A549 (cell line): ENCODE measurements at places on chromosomes 6 and 20.
A peak's percentile ranks its signal among the peaks of the same experiment; 100 is the strongest.

GRCh38 chr6:133609415-133610226, 279.3 kb upstream of the TCF21 start:
- DNase-seq, result peak; percentile 100

DNA sequence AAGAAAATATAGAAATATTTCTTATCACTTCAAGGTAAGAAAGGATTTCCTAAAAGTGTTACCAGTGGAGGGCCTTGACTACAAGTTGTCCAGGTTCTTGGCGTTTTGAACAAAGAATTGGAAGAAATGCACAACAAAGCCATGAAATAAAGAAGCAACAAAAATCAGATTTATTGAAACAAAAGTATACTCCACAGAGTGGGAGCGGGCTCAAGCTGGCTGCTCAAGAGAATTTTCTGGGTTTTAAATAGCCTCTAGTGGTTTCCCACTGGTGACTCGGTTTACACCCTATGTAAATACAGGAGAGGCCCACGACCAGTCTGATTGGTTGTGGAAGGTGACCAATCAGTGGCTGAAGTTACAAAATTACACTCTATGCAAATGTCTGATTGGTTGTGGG, 64.2 kb downstream of the SAMD3 start:
- no peak for DNase-seq

GRCh38 chr6:164345806-164346496, 931.4 kb downstream of the QKI start:
- DNase-seq, result no peak

DNA sequence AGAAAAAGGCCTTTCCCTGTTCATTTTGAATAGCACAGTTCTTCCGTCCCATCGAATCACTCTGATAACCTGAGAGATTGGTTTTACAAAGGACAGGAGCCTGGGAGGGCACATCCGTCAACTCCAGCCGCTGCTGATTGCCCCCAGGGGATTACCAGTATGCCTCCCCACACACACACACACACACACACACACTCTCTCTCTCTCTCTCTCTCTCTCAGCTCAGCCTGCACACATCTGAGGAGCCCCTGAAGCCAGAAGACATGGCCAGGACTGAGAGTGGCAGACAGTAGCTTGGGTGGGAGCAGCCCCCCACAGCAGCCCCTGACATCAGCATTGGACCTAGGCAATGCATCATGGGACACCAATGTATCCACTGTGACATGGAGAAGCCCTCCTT, 13.2 kb upstream of the CDH4 start:
- no peak for DNase-seq

GRCh38 chr20:49867453-49868215, 47.7 kb downstream of the SPATA2 start:
- no peak for DNase-seq

- DNase-seq, result no peak
Observed at GRCh38 chr6:152573762-152574161, 63.4 kb downstream of the SYNE1 start.

GRCh38 chr6:39530201-39530759, 194.9 kb downstream of the KIF6 start:
- DNase-seq, result no peak

GRCh38 chr6:118100717-118101116, 193.7 kb downstream of the SLC35F1 start:
- no peak for DNase-seq

- DNase-seq, result peak; percentile 17
Observed at GRCh38 chr6:42702200-42702599, 20.2 kb downstream of the PRPH2 start.

- peak; percentile 3 for DNase-seq
Observed at GRCh38 chr6:32298632-32299336, 72.9 kb downstream of the TSBP1 start.

DNA sequence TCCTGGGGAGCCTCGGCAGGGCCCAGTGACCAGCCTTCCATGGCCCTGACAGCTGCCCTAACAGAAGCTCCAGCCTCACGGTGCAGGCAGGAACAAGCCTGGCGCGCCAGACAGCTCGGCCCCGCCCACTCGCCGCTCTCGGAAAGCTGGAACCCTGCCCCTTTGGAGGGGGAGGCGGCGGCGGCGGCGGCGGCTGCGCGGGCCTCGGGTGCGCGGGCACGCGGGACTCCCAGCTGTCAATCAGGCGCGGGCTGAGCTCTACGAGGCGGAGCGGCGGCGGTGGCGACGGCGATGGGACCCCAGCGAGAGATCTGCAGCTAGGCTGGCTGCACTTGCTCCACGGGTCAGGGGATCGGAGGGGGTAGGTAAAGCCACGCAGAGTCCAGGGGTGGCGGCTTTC, at the start of gene NRSN1:
NRSN1 (plus strand) TSS at position 236 of the 400 bp plus-strand sequence. CDS start 8,113 bp downstream, outside the sequence.
- no peak for DNase-seq

- peak; percentile 42 for DNase-seq
Observed at GRCh38 chr6:150894935-150895552, 29.5 kb downstream of the MTHFD1L start.

GRCh38 chr6:79353226-79353625, 118.7 kb upstream of the HMGN3 start:
- no peak for DNase-seq

DNA sequence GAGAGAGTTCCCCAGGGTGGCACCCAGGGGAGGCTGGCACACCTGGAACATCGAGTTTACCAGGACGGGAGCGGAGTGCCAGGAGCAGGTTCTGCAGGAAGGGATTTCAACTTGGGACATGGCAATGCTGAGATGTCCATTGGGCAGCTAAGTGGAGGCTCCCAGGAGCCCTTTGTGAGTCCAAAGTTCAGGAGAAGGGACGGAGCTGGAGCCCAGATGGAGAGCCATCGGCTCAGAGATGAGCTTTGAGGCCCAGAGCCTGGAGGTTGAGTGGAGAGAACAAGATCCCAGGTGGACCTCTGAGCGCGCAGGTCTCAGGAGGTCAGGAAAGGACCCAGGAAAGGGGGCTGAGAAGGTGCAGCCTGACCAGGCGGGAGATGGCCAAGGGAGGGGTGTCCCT, 67.5 kb upstream of the AFDN start:
- no peak for DNase-seq

- peak; percentile 42 for DNase-seq
Observed at GRCh38 chr20:1478566-1478965, 11.9 kb upstream of the NSFL1C start.

- peak; percentile 83 for DNase-seq
Observed at GRCh38 chr6:11496152-11497060, 41.1 kb upstream of the TMEM170B start.

- no peak for DNase-seq
Observed at GRCh38 chr6:161265975-161266374, 7.9 kb downstream of the AGPAT4 start.

- DNase-seq, result no peak
Observed at GRCh38 chr20:49353348-49353747, 75.5 kb upstream of the ZNFX1 start.

DNA sequence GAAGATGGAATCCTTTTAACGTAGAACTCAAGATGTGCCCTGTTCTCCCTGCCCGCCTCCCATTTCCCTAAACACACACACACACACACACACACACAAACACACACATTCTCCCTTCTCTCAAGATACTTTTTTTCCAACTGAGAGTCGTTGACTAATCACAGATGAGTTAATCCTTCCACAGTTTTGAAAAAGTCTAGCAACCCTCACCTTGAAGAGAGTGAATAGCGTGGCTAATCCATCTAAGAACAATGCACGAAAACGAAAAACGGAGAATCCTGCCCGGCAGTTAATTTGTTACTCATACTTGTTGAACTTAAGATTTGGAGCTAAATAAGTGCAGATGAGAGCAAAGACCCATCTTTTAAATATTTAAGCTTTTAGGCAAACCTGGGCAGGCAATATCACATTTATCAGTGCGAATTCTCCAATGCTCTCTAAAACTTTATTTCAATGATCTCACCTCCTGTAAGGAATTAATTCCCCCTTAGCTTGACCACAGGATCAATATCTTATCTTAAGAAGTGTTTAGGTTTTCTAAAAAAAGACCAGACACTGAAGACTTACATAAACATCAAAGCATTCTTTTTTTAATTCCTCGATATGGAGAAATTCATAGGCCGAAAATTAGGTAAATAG, 1.1 kb downstream of the AGPAT4 start:
- DNase-seq, result no peak

DNA sequence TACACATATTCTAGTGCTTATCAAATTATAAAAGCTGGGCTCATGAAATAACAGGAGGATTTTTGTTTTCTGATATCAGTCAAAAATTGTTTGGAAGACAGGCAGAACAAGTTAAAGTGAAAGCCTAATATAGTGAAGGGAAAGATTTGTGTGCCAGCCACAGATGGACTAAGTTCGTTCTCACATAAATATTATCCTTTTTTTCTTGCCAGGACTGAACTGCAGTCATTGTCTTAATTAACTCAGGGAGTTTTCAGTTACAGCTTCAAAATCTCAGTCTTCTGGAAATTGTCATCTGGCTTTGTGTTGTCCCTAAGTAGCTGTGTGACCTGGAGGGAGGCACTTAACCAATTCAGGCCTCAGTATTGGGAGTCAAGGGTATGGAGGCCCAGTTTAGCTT, 40.7 kb downstream of the PLCB4 start:
- DNase-seq, result no peak

GRCh38 chr6:155436981-155437749, 18.5 kb downstream of the NOX3 start:
- no peak for DNase-seq

DNA sequence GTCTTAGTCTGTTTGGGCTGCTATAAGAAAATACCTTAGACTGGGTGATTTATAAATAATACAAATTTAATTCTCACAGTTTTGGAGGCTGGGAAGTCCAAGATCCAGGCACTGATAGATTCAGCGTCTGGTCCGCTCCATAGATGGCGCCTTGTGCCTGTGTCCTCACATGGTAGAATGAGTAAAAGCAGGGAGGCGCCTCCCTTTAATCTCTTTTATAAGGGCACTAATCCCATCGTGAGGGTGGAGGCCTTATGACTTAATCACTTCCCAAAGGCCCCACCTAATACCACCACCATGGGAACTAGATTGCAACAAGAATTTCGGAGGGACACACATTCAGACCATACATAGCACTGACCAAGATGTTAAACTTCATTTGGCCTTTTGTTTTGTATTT, 91.2 kb upstream of the TMEM181 start:
- DNase-seq, result peak; percentile 6
